ENCODE measurements at places on chromosomes 2 and 18.
A peak's percentile ranks its signal among the peaks of the same experiment; 100 is the strongest.

GRCh38 chr18:53411511-53411910, 813.0 kb downstream of the MBD2 start:
- no peak for DNase-seq

GRCh38 chr2:201157694-201158093, 25.2 kb upstream of the CASP10 start:
- DNase-seq, result no peak

DNA sequence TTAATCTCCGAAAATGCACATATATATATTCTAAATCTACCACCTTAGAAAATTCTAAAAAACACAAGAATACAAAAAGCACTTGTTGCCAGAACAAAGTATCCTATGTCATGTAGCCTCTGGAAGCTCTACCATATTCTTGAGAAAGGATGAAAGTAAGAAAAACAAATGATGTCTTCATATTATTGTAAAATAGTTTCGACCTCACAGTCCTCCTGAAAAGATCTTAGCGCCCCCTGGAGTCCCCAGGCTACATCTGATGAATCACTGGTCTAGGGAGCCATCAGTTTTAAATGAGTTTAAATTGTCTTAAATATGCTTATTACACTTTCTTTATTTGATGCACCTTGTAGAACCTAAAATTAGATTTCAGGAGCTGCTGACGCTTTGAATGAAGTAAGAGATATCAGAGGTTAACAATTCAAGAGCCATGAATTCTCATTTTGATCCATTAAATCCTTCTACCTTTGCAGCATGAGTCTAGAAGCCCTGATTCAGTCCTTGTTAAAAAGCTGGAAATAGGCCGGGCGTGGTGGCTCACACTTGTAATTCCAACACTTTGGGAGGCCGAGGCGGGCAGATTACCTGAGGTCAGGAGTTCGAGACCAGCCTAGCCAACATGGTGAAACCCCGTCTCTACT, 138.8 kb downstream of the MCFD2 start:
- peak; percentile 56 for DNase-seq

DNA sequence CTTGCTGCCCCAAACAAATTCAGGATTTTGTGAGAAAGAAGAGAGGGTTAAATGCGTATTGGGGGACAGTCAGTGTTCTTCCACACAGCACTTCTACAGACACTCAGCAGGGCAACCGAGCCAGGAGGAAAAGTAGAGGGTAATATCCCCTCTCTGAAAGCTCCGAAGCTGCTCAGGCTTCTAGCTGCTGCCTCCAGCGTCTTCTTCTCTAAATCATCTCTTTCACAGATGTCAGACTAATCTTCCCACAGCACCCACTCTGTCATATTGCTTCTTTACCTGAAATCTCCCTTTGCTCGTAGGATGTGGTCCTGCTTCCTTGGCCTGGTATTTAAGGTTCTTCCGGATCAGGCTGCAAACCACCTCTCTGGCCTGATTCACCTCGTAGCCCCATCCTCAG, 117.6 kb upstream of the HAAO start:
- DNase-seq, result no peak

DNA sequence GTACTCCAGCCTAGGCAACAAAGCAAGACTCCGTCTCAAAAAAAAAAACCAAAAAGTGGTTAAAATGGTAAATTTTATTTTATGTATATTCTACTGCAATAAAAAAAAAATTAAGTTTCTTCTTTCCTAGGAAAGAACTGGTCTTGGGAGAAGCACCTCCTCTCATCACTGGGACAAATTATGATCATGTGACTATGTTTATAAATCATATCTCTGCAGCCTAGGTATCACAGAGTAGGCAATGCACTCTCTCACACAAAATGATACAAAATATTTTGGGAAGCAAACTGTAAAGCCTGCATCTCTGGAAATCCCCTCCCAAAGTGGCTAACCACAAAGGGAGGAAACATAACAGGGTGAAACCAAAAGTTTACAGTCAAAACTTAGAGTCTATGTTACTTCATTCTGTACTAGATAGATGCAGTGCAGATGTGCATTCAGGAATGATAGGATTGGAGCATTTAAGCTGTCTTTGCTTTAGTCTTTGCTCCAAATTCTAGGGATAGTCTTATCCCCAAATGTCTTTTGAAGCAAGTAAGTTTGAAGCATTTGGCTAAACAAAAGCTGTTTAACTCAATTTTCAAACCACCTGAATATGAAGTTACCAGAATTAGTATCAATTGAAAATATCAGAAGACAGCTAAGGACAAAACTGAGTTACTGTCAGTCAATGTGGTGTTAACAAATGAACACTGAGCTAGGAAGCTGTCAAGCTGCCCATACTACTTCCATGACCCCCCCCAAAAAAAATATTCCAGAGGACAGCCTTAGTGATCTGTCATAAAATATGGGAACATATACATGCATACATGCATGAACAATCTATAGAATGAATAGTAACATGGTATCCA, 21.1 kb upstream of the MALT1 start:
- DNase-seq, result no peak

DNA sequence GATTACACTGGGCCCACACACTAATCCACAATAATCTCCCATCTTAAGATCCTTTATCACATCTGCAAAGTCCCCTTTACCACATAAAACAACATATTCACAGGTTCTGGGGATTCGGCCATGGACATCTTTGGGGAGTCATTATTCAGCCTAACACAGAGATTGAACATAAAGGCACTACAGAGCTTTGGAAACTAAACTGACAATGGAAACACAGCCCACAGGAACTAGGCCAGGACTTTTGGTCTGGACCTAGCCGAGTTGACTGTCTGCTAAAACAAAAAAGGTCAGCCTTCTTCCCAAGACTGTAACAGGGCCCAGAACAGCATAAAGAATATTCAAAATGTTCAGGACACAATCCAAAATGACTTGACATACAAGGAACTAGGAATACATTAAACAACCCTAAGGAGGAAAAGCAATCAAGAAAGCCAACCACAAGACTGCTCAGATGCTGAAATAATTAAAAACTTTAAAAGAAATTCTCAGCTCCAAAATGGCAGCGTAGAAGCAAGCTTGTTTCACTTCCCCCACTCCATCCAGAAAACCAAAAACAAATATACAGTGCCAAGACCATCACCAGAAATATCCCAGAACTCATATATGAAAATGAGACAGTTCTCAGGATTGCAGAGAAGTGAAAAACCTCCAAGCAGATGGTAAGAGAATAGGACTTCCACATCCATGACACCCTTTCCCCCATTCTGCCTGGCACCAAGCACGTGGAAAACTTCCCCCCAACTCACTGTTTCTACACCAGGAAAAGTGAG, 207.8 kb downstream of the ATAD2B start:
- DNase-seq, result no peak

GRCh38 chr18:76373297-76373696, 121.7 kb downstream of the ZNF516 start:
- no peak for DNase-seq

DNA sequence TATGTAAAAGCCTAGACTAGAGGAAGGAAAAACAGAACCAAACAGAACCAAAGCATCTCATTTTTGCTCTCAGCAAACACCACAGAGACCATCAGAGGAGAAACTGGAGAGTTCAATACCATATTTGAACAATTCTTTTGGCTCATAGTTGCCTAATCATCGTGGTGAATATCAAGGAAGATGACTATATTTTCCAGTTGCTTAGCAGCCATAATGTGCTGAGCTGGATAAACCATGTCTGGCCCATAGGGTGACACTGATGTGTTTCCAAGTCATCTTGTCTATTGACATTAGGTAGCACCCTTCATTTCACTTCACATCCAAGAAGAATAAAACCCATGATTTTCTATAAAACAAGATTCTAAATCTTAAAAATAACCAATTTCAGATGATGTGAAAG, 5.9 kb upstream of the XRCC5 start:
- no peak for DNase-seq

DNA sequence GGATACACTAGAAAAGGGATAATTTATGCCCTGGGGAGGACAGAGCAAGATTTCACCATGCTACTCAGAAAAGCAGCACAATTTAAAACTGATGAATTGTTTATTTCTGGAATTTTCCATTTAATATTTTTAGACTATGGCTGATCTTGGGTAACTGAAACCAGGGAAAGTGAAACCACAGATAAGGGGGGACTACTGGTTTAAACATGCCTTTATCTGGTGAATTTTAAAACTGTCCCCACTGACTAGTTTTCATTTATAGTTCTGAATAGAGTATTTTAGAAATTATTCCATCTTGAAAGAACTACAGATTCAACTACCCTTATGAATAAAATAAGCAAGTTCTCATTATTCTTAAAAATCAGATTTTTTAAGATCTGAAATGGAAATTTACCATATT, 15.0 kb downstream of the NFU1 start:
- no peak for DNase-seq

DNA sequence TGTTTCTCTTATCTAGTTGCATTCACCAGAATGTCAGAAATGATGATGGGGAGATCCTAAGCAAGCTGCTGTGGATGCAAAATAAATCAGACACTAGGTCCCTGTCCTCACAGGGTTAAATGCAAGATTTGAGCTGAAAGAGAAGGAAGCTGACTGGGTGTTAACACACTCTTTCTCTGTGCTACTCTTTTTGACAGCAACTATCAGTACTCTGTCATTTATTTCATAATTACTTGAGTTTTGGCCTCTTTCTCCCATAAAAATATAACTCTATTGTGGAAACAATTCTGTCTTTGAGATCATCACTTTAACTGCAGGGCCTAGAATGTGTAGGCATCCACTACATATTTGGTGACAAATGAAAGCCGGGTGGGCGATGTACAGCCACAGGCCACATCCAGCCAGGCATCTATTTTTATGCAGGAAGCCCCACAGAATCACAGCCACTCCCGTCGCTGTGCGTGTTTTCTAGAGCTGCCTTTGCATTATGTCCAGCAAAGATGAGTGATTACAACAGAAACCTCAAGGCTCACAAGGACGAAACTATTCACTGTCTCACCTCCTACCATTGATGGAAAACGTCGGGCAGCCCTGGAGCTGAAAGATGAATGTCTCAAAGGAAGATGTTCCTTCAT, 849.0 kb downstream of the RNF144A start:
- DNase-seq, result no peak

DNA sequence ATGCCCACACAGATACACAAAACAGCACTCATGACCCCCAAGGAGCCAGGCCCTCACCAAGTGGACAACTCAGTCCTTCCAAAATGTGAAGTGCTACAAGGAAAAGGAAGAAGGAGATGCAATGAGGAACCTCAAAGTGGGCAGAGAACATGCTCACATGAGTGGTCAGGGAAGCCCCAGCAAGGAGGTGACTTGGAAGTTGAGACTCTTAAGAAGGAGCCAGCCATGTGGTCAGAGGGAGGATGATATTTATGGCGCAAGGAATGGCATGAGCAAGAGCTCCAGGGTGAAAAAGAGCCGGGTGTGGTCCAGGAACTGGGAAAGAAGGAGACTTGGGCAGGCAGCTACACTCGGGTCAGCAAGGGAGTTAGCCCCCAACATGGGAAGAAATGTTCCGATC, 30.0 kb upstream of the KLHL29 start:
- DNase-seq, result no peak

- no peak for DNase-seq
Measured at GRCh38 chr2:28339516-28340175, 53.0 kb upstream of the FOSL2 start.

- DNase-seq, result peak; percentile 63
Measured at GRCh38 chr2:19474128-19474527, 115.7 kb upstream of the OSR1 start.

GRCh38 chr18:46711444-46711863, 45.4 kb downstream of the ST8SIA5 start:
- no peak for DNase-seq

GRCh38 chr2:45169339-45170190, 160.3 kb upstream of the SIX2 start:
- DNase-seq, result no peak

DNA sequence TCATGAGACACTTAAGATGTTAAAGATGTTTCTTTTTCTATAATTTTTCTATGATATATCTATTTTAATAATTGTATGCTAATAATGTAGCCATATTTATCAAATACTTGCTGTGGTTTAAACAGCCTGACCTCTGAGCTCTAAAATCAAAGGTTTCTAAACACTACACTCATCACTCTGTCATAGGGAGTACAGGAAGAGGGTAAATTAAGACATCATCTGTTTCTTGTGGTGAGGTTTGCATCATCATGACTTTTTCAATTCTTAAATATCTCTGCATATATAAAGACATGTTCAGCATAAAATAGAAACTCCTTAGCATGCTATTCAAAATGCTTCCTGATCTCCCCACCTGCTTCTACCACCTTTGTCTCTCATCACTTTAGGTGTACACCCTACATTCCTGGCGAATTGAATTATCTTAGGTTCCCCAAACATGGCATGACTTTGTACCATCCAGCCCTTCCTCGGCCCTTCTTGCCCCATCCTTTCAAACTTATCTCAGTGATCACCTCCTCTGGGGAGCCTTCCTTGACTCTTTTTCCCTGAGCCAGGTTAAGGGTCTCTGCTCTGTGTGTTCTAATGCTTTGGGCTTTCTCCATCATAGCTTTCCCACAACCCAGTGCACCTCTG, 105.3 kb upstream of the TTN start:
- no peak for DNase-seq

DNA sequence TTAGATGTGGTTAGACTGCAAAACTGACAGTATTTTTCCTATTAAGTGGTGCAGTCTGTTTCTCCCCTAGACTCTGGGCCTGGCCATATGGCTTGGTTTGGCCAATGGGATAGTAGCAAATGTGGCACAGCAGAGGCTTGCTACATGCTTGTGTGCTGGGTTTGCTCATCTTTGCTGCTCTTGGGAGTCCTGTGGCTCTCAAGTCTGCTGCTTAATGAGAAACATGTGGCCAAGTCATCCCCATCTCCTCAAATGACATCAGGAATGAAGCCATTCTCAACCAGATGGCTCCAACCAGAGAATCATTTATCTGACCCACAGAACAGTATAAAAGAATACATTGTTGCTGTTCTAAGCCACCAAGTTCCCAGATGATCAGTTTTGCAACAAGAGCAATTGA, 57.1 kb upstream of the PAX3 start:
- DNase-seq, result no peak

- no peak for DNase-seq
Measured at GRCh38 chr2:218508299-218508698, 59.9 kb downstream of the USP37 start.

Measured in urothelium cell line (cell line).